Aorta (tissue), 5 donors: ENCODE measurements at places on chromosomes 4 and X. TPM values are rescaled to one million over a fixed set of nuclear protein-coding genes. Genes with fewer than 3 reads are reported as not detected.
A peak's percentile ranks its signal among the peaks of the same experiment; 100 is the strongest.

The BEX1 gene
- 0.48 TPM for total RNA-seq

The ADGRG2 gene
- total RNA-seq = 4.3 TPM

The LIMCH1 gene
- 191 TPM for total RNA-seq

The TMPRSS11F gene
- total RNA-seq = not detected

The ARAP2 gene
- total RNA-seq = 22.7 TPM

The PTTG2 gene
- 5.9 TPM for total RNA-seq

The NDNF gene
- 3.5 TPM for total RNA-seq

The SULT1E1 gene
- total RNA-seq = not detected

GRCh38 chr4:134276476-134276875 lies 74.9 kb upstream of the PABPC4L start:
- no peak for DNase-seq

- peak; percentile 60 for DNase-seq
Observed at GRCh38 chr4:3384391-3384770, 57.4 kb upstream of the HGFAC start.

- no peak for DNase-seq
Observed at GRCh38 chr4:159105761-159106243, 2.9 kb downstream of the RAPGEF2 start.

GRCh38 chr4:37510626-37511025 lies 175.6 kb downstream of the RELL1 start:
- DNase-seq = no peak

GRCh38 chrX:39750256-39750790 lies 347.4 kb downstream of the BCOR start:
- no peak for DNase-seq

GRCh38 chrX:82219129-82219528 lies 1017.2 kb downstream of the SH3BGRL start:
- DNase-seq = no peak

GRCh38 chrX:12955882-12956703 lies 18.8 kb upstream of the TMSB4X start:
- peak; percentile 83 for DNase-seq

DNA sequence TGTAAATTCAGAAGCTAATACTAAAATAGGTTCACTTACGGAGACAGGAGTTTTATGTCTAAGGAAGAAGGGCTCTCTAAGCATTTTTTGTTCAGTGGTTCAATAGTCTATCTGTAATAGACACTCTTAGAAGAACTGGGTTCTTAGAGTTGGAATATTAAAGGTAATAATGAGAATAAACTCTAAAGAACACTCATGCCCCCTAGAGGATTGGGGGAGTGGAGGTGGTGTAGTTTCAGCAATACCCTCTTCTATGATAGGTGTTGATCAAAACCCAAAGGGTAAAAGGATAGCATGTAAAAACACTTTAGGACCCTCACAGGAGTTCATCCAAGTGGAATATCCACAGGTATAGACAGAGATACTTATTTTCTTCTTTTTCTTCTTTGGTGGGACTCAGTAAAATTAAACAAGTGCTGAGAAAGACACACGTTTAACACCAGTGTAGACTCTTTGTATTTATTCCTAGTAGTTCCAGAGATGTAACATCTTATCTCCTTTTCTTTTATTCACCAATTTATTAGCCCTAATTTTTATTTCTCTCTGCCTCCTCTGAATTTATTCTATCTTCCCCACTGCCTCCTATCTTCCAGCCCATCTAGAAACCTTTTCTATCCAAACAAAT lies 25.7 kb upstream of the MND1 start:
- no peak for DNase-seq

- no peak for DNase-seq
Observed at GRCh38 chr4:136763919-136764318, 768.4 kb downstream of the PCDH18 start.

DNA sequence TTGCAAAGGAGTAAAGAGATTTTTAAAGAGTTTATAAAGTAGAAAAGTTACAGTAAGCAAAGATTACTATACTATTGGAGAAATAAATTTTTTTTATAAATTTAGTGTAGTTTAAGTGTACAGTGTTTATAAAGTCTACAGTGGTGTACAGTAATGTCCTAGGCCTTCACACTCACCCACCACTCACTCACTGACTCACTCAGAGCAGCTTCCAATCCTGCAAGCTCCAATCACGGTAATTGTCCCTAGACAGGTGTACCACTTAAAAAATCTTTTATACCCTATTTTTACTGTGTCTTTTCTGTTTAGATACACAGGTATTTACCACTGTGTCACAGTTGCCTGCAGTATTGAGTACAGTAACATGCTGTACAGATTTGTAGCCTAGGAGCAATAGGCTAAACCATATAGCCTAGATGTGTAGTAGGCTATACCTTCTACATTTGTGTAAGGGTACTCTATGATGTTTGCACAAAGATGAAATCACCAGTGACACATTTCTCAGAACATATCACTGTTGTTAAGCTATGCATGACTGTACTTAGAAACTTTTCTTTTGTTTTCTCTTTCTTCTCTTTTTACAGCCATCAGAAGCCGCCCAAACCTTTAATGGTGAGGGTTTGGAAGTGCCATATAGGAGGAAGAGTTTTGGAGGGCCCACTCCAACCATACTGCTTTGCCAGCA lies 11.8 kb upstream of the SH3RF1 start:
- DNase-seq = no peak

DNA sequence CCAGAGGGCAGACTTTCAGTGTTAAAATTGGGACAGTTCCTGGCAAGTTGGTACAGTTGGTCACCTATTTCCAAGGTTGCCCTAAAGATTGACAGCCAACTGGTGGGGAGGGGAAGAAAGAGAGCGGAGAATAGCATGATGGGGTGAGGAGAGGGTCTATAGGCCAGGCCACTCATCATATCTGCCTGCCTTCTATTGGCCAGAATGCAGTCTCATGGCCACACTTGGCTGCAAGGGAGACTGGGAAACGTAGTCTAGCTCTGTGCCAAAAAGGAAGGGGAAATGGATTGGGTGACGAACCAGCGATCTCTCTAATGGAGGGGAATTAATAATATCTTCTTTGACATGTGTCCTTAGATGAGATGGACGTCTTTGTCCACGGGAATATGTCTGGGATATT lies 197.4 kb upstream of the ATP6AP2 start:
- DNase-seq = no peak

DNA sequence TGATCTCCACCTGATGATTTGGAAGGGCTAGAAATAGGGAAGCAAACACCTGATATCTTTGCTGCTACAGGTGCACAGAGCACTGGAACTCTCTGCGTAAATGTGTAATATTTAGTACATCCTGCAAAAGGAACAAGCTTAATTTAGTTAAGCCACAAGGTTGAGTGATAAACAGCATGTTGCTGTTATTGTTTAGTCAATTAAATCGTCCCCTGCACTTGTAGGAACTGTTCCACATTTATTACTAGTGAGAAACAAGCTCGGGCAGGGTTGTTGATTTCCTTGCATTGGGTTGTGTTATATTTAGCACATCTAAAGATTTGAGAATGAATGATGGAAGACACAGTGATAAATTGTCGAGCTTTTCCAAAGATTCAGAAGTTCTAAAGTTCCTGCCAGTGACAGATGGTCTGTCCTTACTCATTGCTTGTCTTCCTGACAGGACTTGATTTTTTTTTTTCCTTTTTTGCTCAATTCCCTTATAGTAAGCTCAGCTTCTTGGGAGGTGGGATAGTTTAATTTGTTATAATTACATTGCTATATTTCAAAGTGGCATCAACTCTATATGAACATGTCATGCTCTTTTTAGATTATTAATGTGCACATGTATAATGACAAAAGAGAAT lies 627.0 kb upstream of the ATOH1 start:
- no peak for DNase-seq

DNA sequence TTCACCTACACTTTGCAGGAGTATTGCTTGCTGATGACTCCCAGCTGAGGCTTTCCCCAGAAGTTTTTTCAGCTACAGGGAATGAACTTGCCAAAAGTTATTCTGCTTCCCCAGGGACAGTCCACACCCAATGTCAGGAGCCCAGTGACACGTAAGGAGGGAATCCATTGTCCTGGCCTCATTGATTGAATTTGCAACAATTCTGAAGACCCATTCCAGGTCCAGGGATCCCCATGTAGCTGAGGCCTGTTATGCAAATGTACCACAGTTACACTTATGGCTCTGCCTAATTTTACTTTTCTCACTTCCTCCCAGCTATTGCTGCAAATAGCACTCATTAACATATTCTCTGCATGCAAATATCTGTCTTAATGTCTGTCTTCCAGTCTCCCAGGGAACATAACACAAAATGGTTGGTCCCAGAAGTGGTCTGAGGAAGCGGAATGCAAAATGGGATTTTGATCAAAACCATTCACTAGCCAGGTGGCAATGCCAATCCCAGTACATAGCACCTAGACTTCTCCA lies 113.7 kb upstream of the ACTRT1 start:
- DNase-seq = no peak

DNA sequence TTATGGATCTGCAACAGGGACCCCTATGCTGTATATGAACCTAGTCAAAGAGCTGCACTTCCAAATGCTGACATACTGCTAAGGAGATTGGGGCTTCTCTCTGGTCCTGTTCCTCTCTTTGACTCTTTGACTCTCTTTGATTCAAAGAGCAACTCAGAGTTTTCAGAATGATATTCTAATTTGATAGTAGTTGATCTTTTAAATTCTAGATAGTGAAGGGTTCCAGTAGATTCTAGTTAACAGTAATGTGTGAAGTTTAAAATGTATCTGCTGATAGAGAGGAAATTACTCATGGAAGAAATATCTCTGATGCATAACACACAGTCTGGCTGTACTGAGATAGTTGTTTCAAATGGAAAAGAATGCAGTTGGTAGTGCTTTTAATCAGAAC lies 239.1 kb downstream of the RASL11B start:
- no peak for DNase-seq

DNA sequence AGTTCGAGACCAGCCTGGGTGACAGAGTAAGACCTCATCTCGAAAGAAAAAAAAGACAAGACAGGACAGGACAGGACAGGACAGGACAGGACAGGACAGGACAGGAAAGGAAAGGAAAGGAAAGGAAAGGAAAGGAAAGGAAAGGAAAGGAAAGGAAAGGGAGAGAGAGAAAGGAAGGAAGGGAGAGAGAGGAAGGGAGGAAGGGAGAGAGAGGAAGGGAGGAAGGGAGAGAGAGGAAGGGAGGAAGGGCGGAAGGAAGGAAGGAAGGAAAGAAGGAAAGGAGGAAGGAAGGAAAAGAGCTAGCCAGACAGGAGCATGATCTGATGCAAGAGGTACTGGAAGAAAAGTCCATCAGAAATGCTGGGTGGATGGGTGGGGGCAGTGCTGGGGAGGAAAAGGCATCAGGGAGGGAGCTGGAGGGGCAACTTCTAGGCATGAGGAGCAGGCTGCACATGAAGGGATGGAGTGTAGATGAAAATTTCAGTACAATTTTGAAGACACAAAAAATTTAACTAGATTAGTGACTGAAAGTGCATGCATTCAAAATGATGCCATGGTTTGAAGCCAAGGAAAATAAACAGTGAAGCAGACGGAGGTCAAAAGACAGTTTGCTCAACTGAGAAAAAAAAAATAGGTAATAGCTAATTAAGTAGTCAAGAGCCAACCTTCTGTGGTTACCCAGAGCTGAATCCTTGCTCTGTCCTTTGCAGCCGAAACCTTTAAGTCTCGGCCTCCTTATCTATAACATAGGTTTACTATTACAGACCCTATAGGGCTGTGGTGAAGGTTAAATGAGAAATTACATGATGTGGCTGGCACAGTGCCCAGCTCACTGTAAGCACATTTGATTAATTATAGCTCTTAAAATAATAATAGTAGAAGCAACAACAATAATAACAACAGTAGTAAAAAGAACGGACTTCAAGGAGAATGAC lies 59.9 kb downstream of the ZNF827 start:
- no peak for DNase-seq
